Upper lobe of left lung (tissue), 6 donors: ENCODE measurements at places on chromosomes 2 and 18. TPM values are rescaled to one million over a fixed set of nuclear protein-coding genes. Genes with fewer than 3 reads are reported as not detected.

Gene STEAP3
- 22.3 TPM for total RNA-seq

Gene SNED1
- total RNA-seq, result 26.0 TPM

- DNase-seq, result peak; percentile 33
- peaks cover 36% of the 10 kb centered on the region for H3K4me1 ChIP-seq
Measured at GRCh38 chr2:197308996-197309690, 1.4 kb downstream of the ANKRD44 start.

DNA sequence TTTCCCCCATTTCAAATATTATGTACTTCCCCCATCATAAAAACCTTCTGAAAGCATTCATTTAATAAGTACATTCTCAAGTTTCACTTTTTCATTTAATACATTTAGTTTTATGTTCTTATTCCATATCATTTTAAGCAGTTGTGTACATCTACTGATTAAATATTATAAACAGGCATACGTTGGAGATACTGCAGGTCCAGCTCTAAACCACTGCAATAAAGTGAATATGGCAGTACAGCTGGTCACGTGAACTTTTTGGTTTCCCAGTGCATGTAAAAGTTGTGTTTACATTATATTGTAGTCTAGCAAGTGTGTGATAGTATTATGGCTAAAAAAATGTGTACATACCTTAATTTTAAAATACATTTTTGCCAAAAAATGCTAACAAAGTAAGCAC, 48.7 kb downstream of the TET3 start:
- H3K27me3 ChIP-seq, result no peaks in the 10 kb centered on the region
- H3K36me3 ChIP-seq, result no peaks in the 10 kb centered on the region
- peaks cover 37% of the 10 kb centered on the region for H3K4me1 ChIP-seq
- H3K27ac ChIP-seq, result no peak overlapping the region
- no peak overlapping the region for H3K4me3 ChIP-seq

DNA sequence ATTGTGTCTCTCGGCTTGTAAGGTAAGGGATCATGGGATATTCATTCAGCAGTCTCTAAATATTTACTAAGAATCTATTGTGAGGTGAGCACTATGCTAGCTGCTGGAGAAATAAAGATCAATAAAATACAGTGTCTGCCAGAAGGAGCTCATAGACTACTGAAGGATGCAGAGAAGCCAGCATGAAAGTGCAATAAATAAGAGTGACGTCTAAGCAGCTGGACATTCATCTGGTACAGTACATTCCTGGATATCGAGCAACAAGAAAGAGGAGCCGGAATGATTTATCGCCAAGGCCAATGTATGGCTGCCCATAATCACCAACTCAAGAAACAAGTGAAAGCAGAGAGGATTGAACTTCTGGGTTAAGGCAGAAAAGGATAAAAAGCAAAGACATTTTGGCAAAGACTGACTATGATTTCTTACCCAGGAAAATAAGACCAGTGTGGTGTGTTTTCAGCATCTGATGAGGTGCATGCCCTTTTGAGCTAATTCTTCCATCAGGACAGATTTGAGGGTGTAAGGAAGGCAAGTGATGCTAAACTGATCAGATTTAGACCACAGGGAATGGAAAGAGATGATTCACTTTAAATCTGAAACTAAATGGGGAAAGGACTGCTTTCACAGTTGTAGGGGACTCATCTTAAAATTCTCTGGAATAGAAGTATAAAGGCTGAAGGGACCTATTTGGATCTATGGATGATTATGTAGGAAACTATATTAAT, 18.7 kb upstream of the LMAN1 start:
- H3K4me1 ChIP-seq, result no peaks in the 10 kb centered on the region
- H3K27ac ChIP-seq, result no peak overlapping the region

GRCh38 chr18:59736061-59736460, 38.8 kb upstream of the CCBE1 start:
- no peak overlapping the region for H3K27ac ChIP-seq
- H3K27me3 ChIP-seq, result no peaks in the 10 kb centered on the region
- no peaks in the 10 kb centered on the region for H3K4me1 ChIP-seq
- no peak for DNase-seq
- no peak overlapping the region for H3K4me3 ChIP-seq

- H3K4me1 ChIP-seq, result peaks cover 19% of the 10 kb centered on the region
- no peaks in the 10 kb centered on the region for H3K36me3 ChIP-seq
- no peak for DNase-seq
- H3K27ac ChIP-seq, result no peak overlapping the region
Measured at GRCh38 chr2:38465789-38466127, 88.7 kb upstream of the ATL2 start.

DNA sequence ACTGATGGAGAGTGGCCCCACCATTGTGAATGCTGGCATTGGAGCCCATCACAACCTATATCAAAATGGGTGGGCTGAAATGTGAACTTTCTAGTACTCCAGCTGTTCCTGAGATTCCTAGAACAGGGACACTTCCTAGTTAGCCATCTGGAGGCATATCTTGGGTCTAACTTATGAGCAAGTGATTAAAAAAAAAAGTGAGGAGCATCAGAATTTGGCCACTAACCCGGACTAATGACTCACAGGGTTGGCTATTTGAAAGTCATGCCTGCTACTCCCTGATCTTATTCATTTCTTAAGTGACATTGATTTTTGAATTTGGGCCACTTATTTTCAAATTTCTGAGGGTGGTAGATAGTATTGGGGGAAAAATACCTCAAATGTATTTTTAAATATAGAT, 216.6 kb downstream of the HRH4 start:
- no peak for DNase-seq
- no peak overlapping the region for H3K4me3 ChIP-seq
- no peaks in the 10 kb centered on the region for H3K27me3 ChIP-seq
- no peak overlapping the region for H3K27ac ChIP-seq
- no peaks in the 10 kb centered on the region for H3K4me1 ChIP-seq
- no peaks in the 10 kb centered on the region for H3K36me3 ChIP-seq

GRCh38 chr2:211117026-211117425, 560.6 kb downstream of the CPS1 start:
- H3K4me3 ChIP-seq, result no peak overlapping the region
- no peak overlapping the region for H3K27ac ChIP-seq
- H3K4me1 ChIP-seq, result no peaks in the 10 kb centered on the region
- DNase-seq, result no peak

- H3K27me3 ChIP-seq, result no peaks in the 10 kb centered on the region
- H3K27ac ChIP-seq, result no peak overlapping the region
- no peaks in the 10 kb centered on the region for H3K4me1 ChIP-seq
- DNase-seq, result no peak
- H3K4me3 ChIP-seq, result no peak overlapping the region
- H3K36me3 ChIP-seq, result no peaks in the 10 kb centered on the region
Measured at GRCh38 chr2:235389626-235390025, 104.2 kb upstream of the AGAP1 start.
